HCT116 (cell line): ENCODE measurements at places on chromosomes 11 and 22. TPM values are rescaled to one million over a fixed set of nuclear protein-coding genes. Genes with fewer than 3 reads are reported as not detected.

DNA sequence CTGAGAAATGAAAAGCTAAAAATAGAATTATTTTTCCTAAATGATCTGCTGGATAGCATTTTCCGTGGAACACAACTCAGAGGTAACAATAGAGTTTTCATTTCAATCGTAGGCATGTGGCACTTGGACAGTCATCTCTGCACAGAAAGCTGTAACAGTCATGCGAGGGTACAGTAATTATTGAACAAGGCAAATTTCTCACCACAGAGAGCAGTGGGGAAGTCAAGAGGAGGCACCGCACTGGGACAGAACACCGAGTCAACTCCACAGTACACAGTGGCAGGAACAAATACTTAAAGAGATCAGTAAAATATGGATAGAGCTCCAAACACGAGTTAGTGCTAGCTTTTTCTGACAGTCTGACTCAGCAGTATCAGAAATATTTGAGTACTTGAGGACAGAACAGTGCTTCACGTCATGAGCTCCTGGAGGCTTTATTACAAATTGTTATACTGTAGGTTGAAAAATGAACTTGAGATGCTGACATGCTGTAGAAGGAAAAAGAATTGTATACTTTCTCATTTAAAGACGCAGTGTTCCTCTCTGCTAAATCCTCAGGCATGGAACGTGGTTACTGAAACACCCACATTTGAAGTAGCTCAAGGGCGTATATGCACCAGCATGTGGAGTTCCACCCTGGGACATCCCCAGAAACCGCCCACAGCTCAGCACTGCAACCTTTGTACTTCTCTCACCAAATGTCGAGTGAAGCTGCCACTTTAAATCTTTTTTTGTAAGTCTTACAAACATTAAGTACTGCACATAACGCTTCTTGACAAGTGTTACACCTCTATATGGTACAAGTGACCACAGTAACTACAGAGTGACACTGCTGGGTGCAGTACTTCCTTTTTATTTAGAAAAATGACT is 27.4 kb upstream of the YPEL1 start:
- H3K27me3 ChIP-seq, result no peaks in the 10 kb centered on the region
- H3K36me3 ChIP-seq, result peaks cover 32% of the 10 kb centered on the region
- H3K4me1 ChIP-seq, result no peaks in the 10 kb centered on the region

GRCh38 chr11:85109141-85109540 is 518.0 kb downstream of the DLG2 start:
- no peaks in the 10 kb centered on the region for H3K36me3 ChIP-seq
- no peak overlapping the region for H3K27ac ChIP-seq
- H3K4me1 ChIP-seq, result no peaks in the 10 kb centered on the region
- no peak overlapping the region for H3K4me3 ChIP-seq
- 0 out of 2 replicates have a peak, but pooled peaks cover 3% of the 10 kb centered on the region for H3K27me3 ChIP-seq
- no peak for DNase-seq

DNA sequence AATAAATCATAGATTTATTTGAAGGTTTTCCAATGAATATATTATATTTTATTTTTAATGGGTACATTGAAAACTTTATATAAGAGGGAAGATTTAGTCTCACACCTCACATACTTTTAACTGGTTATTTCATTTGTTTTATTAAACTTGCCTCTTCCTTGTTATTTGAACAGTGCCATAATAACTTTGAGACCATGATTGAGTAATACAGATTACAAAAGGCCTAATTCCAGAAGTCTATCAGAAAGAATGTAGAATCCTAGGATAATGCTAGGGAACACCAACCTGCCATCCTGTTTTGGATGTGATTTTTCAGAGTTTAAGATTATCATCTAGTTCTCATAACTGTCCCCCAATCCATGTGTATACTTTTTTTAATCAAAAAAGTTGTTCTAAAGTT is 102.7 kb upstream of the BIRC3 start:
- no peak overlapping the region for H3K27ac ChIP-seq
- no peaks in the 10 kb centered on the region for H3K4me1 ChIP-seq
- H3K27me3 ChIP-seq, result no peaks in the 10 kb centered on the region
- H3K4me3 ChIP-seq, result no peak overlapping the region

DNA sequence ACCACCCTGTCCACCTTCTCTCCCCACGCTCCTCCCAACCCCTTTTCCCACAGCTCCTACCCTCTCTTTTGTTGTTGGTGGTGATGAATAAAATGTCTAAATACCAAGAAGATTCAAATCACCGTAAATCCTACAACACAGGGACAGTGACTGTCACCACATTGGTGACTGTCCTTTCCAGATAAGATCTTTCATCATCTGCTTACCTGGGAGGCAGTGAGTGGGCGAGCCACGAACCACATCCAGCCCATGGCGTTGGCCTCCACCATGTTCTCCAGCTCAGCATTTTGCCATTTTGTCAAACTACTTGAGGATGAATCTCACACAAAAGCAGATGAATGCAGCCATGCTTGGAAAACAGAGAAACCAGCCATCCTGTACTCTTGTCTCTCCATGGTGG is 6.7 kb upstream of the CYTH4 start:
- H3K27ac ChIP-seq, result no peak overlapping the region
- DNase-seq, result no peak
- peaks cover 30% of the 10 kb centered on the region for H3K4me1 ChIP-seq
- no peaks in the 10 kb centered on the region for H3K36me3 ChIP-seq

GRCh38 chr22:47298017-47298785 is 535.8 kb downstream of the TBC1D22A start:
- no peak for DNase-seq
- H3K4me1 ChIP-seq, result peaks cover 4% of the 10 kb centered on the region; the same call in 1 of the 2 replicates
- no peak overlapping the region for H3K27ac ChIP-seq
- H3K4me3 ChIP-seq, result no peak overlapping the region
- no peaks in the 10 kb centered on the region for H3K36me3 ChIP-seq

- H3K4me3 ChIP-seq, result no peak overlapping the region
- no peaks in the 10 kb centered on the region for H3K27me3 ChIP-seq
- no peaks in the 10 kb centered on the region for H3K36me3 ChIP-seq
- DNase-seq, result no peak
These were observed 2.9 kb upstream of the RAB38 start for GRCh38 chr11:88178191-88178590.

DNA sequence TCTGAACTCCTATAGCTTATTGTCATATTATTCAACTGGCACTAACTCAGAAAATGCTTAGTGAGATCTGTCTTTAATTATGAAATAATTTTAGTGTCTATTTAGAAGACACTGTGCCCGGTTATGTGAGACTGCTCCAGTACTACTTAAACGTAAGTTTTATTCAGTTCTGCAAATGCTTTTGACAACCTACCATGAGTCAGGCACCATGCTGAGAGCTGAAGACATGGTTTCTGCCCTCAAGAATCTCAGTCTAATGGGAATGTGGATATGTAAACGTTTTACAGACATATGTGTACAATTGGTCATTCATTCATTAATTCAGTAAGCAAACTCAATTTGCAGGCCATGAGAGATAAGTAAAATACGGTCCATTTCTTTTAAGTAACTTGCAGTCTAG is 40.0 kb downstream of the DCUN1D5 start:
- H3K4me3 ChIP-seq, result no peak overlapping the region
- no peaks in the 10 kb centered on the region for H3K36me3 ChIP-seq

DNA sequence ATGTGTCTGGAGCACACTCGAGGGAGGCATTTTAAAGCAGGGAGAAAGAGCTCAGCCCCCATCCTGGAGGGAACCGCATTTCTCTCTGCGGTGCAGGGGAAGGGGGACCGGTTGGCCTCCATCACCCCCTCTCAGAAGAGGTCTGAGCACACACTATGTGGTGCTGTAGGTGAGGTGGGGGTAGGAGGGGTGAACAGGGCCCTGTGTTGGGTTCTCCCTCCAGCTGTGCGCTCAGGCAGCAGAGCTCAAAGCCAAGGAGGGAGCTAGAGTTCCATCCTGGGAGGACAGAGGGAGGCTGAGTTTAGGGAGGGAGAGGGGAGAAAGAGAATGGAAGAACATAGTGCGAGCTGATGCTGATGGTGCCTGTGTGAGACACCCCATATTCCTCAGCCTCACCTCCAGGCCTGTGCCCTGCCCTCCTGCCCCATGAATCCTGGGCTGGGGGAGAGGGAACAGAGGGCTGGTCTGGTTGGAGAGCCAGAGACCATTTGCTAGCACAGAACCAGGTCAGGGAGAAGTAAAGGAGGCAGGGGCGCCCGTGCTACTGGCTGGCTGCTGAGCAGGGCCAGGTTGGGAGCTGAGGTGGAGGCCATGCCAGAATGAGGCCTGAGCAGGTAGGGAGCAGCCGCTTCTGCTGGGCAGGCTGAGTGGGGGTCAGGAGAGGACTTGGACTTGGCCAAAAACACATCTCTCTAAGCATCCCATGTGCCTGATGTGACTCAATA is 43.7 kb downstream of the ALX4 start:
- H3K36me3 ChIP-seq, result no peaks in the 10 kb centered on the region
- H3K4me1 ChIP-seq, result no peaks in the 10 kb centered on the region
- DNase-seq, result no peak
- no peaks in the 10 kb centered on the region for H3K27me3 ChIP-seq
- no peak overlapping the region for H3K27ac ChIP-seq
- H3K4me3 ChIP-seq, result no peak overlapping the region

DNA sequence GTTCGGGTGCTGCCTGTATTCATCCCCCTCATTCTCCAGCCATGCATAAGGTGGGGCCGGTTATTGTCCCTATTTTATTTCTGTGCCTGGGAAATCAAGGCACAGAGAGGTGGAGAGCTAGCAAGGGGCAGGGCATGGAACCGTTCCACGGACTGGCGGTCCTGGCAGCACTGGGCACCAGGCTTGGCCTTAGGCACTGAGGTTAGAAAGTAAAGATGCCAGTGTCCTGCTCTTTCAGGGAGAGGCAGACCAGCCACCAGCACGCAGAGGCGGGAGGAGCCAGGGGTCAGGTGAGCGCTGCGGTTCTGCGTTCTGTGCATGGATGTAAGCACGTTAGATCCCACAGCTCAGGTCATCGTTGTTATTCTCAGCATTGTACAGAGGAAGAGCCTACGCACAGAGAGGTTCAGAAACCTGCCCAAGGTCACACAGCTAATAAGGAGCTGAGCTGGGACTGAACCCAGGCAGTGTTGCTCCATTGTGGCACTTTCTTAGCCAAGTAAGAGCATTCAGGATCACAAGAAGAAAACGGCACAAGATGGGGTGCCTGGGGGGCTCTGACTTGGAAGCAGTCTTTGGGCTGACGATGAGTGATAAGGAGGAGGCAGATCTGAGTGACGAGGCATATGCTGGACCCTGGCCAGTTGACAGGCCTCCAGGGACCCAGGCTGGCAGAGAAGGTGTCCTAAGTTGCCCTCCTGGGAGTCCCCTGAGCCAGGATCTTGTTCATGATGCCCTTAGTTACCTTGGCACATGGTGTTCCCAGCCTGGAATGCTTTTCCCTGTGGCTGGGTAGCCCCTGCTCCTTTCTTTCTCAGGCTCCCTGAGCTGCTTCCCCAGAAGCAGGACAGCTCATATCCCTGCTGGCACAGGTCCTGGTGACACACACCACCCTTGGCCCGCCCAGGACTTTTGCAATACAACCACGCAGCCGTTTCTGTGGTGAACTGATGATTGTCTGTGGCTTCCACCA is 41.1 kb downstream of the OSBPL5 start:
- no peak overlapping the region for H3K4me3 ChIP-seq
- H3K27ac ChIP-seq, result peak overlapping the region; percentile 35
- H3K27me3 ChIP-seq, result no peaks in the 10 kb centered on the region

DNA sequence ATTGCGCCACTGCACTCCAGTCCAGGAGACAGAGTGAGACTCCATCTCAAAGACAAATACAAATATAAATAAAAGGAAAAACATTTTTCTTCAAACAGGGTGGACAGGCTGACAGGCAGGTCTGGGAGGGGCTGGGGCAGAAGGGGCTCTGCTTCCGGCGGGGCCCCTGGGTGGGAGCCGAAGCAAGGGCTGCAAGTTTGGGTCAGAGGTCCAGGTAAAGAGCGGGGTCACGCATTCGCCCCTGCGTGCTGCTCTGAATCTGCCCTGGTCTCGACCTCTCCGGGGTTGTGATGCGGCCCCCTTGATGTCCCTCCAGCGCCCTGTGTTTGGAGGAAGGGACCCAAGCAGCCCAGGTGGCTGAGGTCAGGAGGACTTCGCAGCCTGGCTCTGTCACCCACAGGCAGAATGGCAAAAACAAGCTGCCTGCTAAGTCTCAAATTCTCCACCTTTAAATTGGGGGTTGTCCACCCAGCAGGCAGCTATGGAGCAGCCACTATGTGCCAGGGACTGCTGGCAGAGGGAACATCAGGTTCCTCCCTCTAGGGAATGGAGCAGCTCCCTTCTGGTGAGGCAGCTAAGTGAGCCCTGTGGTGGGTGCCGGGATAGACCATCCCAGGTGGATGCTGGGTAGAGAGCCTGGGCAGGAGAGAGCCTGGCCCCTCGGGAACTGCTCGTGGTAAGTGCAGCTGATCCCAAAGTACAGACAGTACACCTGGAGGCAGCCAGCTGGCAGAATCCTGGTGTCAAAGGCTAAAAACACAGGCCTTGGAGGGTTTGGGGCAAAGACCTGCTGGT is 10.3 kb upstream of the PHF21B start:
- H3K27ac ChIP-seq, result no peak overlapping the region
- H3K36me3 ChIP-seq, result no peaks in the 10 kb centered on the region
- H3K4me1 ChIP-seq, result no peaks in the 10 kb centered on the region
- H3K4me3 ChIP-seq, result no peak overlapping the region

- H3K4me1 ChIP-seq, result no peaks in the 10 kb centered on the region
- H3K27ac ChIP-seq, result no peak overlapping the region
- H3K36me3 ChIP-seq, result no peaks in the 10 kb centered on the region
- DNase-seq, result no peak
- H3K4me3 ChIP-seq, result no peak overlapping the region
- H3K27me3 ChIP-seq, result no peaks in the 10 kb centered on the region
These were observed 103.8 kb downstream of the KCNQ1 start for GRCh38 chr11:2548596-2548995.

DNA sequence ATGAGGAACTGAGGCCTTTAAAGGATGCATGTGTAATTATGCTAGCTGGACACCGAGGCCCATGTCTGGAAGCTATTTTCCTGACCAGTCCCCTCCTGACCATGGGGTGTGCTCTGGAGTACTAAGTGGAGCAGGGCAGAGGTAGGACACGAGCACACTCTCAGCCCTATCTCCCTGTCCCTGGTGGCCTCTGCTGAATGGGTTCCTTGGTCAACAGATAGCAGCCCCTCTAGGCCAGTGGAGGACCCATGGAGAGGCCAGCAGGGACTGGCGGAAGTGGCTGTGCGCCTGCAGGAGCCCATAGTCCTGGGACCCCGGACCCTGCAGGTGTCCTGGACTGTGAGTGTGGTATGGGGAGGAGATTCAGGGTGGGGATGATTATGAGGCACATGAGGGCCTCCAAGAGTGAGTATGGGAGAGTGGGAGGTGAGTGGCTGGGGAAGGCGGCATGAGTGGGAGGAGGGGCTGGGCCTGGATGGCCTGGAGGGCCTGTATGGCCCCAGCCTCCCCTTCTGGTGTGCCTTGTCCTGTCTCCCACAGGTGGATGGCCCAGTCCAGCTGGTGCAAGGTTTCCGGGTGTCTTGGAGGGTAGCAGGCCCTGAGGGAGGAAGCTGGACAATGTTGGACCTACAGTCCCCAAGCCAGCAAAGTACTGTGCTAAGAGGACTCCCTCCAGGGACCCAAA is 9.5 kb downstream of the ROBO3 start:
- DNase-seq, result no peak
- peaks cover 12% of the 10 kb centered on the region for H3K4me1 ChIP-seq
- no peak overlapping the region for H3K27ac ChIP-seq
- no peaks in the 10 kb centered on the region for H3K36me3 ChIP-seq
- H3K4me3 ChIP-seq, result no peak overlapping the region

GRCh38 chr11:11940551-11940950 is 67.9 kb downstream of the DKK3 start:
- no peaks in the 10 kb centered on the region for H3K27me3 ChIP-seq
- H3K36me3 ChIP-seq, result peaks cover 7% of the 10 kb centered on the region
- no peak overlapping the region for H3K27ac ChIP-seq
- H3K4me3 ChIP-seq, result no peak overlapping the region

Gene OTOG
- total RNA-seq, result 0.07 TPM

Gene ARHGAP8
- total RNA-seq, result 67.5 TPM

Gene TEX54
- not detected for total RNA-seq

Gene NRXN2
- total RNA-seq, result 1.5 TPM

Gene C11orf16
- not detected for total RNA-seq

Gene PVALB
- not detected for total RNA-seq

Gene MOGAT2
- total RNA-seq, result 0.12 TPM

Gene MPZL3
- total RNA-seq, result 8.7 TPM

Gene MAJIN
- total RNA-seq, result not detected

Gene DBX1
- not detected for total RNA-seq
